ENCODE measurements at places on chromosomes 2 and 18.

GRCh38 chr2:60581433-60582282 lies 28.2 kb upstream of the BCL11A start:
- peak; percentile 43 for DNase-seq

DNA sequence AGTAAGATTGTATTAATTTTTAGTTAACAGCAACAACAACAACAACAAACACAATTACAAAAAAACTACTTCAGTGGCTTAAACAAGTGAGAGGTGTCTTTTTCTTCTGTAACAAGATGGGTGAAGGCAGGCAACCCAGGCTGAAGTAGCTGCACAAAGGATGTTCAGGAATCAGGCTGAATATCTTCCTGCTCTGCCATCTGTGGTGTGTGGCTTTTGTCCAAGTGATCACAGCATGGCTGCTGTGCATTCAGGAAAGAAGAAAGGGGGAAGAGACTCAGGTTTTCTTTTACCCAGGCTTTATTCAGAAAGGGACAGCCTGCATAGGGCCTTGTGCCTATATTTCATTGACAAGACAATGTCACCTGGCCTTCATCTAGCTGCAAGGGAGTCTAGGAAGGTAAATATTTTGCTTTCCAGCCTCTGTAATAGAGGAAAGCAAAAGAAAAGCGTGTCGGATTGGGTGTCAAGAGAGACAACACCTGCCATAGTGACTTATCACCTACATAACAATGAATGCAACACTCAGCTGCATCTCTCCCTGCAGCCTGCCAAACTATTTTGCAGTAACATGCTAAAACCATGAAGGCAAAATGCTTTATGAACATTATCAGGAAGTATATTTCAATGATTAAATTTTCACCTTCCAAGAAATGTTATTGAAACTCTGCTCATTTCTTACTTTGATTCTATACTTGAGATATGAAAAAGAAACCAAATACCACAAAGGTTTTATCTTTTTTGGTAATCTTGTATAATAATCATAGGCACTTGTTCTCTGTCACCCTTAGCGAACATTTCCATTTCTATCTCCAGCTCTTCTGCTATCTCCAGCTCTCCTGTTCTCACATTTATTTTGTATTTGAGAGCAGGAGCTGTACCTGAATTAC lies 14.6 kb downstream of the G6PC2 start:
- no peak for DNase-seq

- no peak for DNase-seq
Observed at GRCh38 chr2:158463496-158464095, 6.8 kb downstream of the PKP4 start.

- no peak for DNase-seq
Observed at GRCh38 chr2:128311216-128311754, 7.4 kb downstream of the HS6ST1 start.

DNA sequence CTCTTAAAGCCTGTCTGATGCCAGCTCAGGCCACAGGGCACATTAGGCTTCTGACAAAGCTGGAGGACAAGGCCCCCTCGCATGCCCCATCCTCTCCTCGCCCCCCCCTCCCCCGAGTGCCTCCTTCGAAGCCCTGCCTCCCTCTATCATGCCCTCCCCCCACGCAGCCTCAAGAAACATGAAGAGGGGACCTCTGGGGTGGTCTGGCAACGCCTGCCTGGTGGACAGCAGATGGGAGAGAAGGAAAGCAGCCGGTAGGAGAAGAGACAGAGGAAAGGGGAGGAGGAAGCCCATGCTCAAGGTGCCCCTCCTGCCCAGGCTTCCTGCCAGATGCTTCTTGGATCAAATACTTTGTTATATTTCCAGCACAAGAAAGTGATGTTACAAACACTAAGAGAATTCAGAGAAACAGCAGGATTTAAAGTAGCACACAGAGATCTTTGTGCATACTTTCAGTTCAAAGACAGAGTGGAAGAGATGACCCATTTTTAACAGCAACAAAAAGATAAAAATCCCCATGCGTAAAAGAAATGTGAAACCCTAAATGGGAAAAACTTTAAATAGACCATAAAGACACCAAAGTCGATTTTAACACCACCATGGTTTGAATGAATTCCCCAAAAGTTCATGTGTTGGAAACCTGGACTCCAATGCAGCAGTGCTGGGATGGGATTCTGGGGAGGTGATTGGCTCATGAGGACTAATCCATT lies 19.0 kb downstream of the BOK start:
- no peak for DNase-seq

GRCh38 chr18:63684718-63685117 lies 18.0 kb upstream of the SERPINB11 start:
- DNase-seq: no peak

DNA sequence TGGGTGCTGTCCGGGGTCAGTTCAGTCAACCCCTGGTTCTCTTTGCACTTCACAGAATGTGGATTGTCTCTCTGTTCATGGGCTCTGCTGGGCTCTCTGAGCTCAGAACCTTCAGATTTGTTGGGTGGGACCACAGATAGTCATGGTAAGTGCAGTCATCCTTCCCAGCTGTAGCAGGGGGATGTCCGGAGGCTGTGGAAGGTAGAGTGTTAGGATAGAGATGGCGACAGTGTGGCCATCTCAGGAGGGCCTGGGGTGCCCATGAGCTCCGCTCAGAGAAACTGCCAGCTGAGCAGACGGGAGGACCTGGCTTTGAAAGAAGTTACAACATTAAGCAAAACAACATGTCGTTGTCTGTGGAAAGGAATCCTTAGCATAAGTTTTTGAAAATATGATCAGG lies 149.8 kb downstream of the FAM210A start:
- no peak for DNase-seq

- DNase-seq: no peak
Observed at GRCh38 chr2:158822193-158822592, 27.1 kb downstream of the DAPL1 start.

- DNase-seq: no peak
Observed at GRCh38 chr2:43000242-43001054, 208.1 kb upstream of the HAAO start.

- no peak for DNase-seq
Observed at GRCh38 chr2:42567806-42568400, 529 bp upstream of the MTA3 start.

DNA sequence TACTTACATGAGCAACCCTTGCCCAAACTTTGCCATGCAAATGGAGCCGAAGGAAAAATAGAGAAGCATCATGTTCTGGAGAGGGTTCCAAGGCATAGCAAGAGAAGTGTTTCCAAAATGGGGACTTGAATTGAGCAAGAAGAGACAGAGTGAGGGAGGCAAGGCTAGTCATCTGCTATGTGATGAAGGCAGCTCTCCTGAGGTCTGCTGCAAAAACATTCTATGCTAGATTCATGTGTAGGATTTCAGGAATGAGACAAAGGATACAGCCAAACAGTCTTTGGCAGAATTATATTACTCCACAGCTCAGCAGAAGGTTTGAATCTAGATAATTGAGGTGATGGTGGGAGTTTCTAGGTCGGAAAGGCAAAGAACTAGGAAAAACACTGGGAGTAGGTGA lies 24.1 kb upstream of the MRPL19 start:
- DNase-seq: no peak

DNA sequence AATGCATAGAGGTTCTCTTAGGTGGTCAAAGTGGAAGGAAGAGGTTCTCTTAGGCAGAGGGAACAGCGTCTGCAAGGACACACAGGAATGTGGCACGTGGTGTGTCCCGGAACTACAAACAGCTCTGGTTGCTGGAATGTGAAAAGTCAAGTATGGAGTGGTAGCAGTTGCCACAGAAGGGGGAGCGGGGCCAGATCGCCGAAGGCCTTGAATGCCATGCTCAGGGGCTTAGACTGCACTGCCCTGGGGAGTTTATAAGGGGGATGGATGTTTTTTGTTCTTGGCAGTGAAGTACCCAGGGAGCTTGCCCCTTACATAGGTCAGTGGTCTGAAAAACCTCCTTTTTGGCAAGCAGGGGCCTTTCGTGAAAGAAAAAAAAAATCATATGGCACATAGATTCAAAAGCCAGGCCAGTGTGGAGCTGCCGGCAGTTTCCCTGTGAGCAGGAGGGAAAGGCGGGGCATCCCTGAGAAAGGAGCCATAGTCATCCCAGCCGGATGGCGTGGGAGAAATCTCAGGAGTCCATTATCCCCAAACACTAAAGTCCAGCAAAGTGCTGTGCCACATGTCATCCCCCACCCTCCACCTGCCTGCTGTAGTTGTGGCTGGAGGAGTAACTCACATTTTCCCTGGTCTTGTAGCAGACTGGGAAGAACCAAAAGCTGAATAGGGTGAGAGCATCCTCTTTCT lies 45.4 kb downstream of the GORASP2 start:
- no peak for DNase-seq

DNA sequence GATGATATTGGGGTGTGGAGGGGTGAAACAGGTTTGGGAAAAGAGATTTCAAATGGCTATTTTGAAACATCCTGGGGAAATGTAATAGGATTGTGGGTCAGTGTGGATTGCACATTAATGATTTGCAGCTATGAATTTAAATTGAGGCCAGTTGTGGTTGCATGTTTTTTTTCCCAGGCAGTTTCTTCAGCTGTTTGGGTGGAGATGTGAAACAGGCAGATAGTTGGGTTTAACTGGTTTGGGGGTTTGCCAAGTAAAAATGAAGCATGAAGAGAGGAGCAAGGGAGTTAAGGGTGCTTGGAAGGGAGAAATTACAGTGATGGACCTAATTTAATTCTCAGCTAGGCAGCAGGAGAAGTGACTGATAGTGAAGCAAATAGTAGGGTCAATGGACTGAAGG lies 16.8 kb downstream of the GPD2 start:
- DNase-seq: no peak

- no peak for DNase-seq
Observed at GRCh38 chr18:74563999-74564398, 29.7 kb downstream of the CNDP1 start.

DNA sequence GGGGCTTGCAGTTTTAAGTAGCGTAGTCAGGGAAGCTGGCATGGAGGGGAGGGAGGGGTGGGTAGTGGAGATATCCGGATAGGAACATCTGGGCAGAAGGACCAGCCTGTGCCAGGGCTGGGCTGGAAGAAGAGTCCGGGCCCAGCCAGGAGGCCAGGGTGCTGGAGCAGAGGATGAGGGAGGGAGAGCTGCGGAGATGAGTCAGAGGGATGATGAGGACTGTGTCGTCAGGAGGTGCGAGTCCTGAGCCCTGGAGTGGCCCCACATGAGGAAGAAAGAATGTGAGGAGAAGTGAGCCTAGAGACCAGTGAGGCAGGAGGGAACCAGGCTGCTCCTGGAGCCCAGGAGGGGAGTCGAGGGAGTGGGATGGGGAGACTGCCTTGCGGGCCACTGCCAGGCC lies 82.4 kb downstream of the CTIF start:
- DNase-seq: no peak

DNA sequence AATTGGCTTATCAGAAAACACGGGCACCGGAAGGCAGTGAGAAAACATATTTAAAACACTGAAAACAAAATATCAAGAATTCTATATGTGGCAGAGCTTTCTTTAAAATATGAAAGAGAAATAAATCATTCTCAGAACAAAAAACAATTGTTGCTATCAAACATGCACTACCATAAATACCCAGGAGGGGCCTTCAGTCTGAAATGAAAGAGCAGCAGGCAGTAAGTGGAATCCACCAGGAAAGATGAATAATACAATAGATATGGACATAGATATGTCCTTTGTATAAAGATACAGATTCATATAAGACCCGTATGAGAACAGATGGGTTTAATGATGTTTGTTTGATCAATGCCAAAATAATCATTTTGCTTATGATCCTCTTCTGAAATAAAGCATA lies 142.0 kb downstream of the TMEM18 start:
- DNase-seq: no peak

- DNase-seq: no peak
Observed at GRCh38 chr2:171154348-171154747, 6.3 kb downstream of the TLK1 start.

DNA sequence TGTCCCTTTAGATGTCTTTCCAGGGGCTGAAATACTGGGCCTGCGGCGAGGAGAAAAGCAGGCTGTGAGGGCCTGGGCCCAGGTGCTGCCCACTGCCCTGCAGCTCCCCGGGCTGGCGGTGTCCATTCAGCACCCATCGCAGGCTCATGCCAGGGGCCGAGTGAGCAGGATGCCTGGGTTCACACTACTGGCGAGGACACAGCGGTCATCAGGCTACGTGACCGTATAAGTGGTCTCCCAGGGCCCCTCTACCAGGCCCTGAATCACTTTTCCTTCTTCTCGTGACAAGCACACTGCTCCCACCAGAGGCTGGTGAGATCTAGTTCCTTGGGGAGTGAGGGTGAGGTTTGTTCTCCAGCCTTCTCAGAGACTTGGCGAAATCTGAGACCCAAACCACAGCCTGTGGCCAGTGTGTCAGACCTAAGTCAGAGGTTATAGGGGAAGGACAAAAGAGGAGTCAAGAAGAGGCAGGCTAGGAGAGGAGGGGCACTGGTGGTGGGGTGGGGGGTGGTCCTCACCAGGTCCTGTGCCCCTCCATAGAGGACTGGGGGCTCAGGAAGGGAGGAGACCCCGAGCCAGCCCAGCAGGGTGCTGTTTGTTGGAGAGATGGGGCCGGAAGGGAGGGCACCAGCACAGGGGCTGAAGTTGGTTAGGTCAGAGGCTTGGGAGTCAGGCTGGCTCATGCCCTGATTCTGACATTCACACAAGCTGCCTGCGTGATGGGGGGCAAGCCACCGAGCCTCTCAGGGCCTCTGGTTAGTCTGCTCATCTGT lies 6.6 kb upstream of the SEMA4C start:
- DNase-seq: no peak

DNA sequence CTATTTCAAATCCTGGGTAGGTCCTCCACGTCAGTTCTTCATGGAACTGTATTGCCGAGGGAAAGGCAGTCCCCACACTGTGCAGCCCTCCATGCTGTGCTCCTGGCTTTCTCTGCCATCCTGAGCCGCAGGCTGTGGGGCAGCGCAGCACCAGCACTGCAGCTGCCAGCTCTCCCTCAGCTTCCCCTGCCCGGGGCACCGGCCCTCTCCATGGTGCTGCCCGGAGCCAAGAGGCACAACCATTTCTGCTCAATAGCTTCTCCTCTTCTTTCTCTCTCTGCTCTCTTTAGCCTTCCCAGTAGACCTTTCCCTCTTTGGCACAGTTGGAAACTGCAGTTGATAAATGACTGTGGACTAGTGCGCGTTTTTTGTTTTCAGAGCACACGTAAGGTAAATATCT lies 12.1 kb downstream of the ANKRD23 start:
- DNase-seq: no peak

- DNase-seq: no peak
Observed at GRCh38 chr18:79459946-79460480, 64.3 kb downstream of the NFATC1 start.

DNA sequence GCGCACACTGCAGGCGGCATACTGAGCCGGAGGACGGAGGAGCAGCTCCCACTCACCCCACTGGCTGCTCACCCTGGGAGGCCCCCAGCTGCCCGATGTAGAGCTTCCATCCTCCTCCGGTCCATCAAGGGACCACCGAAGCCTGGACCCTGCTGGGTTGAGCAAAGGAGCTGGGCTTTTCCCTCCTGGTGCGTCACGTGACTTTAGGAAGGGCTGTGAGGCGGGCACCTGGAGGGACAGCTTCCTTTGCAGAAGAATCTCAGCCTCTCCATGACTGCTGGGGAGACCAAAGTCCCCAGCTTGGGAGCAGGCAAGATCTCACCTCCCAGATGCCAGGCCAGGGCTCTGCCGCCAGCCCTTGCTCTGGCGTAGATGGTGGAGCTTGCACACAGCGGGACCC lies 102.7 kb downstream of the TWIST2 start:
- DNase-seq: no peak

GRCh38 chr2:189236066-189236465 lies 56.5 kb upstream of the COL5A2 start:
- no peak for DNase-seq

GRCh38 chr2:221570321-221570935 lies 1.7 kb downstream of the EPHA4 start:
- DNase-seq: no peak

All from stimulated activated CD8-positive, alpha-beta memory T cell treated with anti-CD3 and anti-CD28 coated beads, Interleukin-2, amount 100 ng/mL, for 1 hour (primary cell).